ENCODE measurements at places on chromosomes 2 and 18. TPM values are rescaled to one million over a fixed set of nuclear protein-coding genes. Genes with fewer than 3 reads are reported as not detected.

ZNG1B gene
- 42.1 TPM for total RNA-seq

ALPP gene
- 12.1 TPM for total RNA-seq

SPATA3 gene
- not detected for total RNA-seq

TEX261 gene
- 84.3 TPM for total RNA-seq

SETBP1 gene
- 0.59 TPM for total RNA-seq

Data from A549 treated with Hydrocortisone at 1 μM for 4 hours (cell line).